Astrocyte of the spinal cord (primary cell): ENCODE measurements at places on chromosomes 3 and 15.

- DNase-seq: no peak
Observed at GRCh38 chr3:158095111-158095813, 11.0 kb downstream of the SHOX2 start.

DNA sequence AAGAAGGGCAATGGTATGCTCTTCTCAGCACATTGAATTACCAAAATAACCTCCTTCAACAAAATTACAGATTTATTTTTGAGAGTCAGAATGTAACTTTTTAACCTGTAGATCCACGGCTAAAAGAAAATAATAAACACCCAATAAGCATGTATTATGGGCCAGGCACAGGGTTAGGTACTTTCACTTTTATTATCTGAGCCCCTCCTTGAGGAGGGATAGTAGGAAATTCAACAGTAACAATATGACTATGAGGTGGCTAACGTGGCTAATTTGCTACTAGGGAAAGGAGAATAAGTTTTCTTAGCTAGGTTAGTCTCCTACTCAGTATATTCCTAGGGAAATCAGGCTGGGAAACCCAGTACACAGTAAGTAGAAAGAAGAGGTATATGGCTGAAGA, 306.9 kb downstream of the GAP43 start:
- DNase-seq: no peak

GRCh38 chr3:136838641-136839555, 20.0 kb downstream of the SLC35G2 start:
- peak; percentile 74 for DNase-seq

DNA sequence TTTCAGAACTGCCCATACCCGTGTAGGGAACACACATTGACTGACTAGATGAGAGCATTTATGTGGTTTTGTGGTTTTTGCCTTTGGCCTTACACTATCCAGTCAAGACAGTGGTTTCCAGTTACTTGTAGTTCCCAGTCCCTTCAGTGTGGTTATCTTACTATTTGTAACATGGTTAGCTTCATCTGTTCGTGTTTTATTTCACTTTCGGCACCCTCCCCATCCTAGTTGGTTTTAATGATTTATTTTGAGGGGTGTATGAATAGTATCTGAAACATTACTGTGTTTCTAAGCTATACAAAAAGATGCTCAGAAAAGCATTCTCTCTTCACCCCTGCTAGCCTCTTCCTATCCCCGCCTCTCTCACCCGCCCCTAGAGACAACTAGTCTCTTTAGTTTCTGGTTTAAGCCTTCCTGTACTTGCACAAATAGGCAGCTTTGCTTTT, 14.1 kb downstream of the LYSMD4 start:
- peak; percentile 90 for DNase-seq

DNA sequence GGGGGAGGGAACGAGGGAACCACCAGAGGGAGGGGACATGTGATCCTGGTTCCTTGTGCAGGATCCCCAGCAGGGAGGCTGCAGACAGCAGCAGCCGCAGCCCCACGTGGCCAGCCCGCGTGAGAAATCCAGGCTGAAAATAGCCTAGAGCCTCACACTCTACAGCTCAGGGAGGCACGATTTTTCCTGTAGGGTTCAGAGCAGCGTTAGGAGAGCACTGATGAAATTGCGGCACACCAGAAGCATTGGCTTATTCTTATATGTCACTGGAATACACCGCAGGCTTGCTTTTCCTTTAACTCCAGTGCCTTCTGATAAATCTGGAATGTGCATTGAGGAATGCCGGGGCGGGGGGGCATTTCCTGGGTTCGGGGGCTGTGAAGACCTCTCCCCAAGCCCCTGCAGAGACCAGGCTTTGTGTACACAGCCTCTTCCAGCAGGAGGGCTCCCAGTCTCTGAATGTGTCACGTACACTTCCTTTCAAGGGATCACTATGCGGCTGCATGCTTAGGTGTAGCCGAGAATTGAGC, 193.0 kb downstream of the ATP10A start:
- peak; percentile 89 for DNase-seq

DNA sequence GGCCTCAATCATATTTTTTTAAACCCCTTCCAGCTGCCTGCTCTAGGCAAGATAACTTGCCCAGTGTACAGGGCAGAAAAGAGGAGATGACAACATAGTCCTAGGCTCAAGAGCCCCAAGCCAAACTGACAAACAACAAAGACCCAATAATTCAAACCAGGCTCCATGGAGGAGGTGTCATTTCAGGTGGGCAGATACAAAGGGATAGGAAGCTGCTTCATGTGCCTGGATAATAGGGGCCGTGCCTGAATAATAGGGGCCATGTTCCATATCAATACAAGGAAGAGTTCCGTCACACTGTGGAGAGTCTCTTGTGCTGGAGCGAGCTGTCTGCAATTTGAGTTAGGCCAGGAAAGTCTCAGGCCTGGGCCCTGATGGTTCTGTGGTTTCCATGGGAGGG, 35.4 kb upstream of the TRIM71 start:
- DNase-seq: no peak

- DNase-seq: peak; percentile 96
Observed at GRCh38 chr15:38130740-38131498, 121.7 kb upstream of the SPRED1 start.

GRCh38 chr3:113275583-113275928, 64.2 kb downstream of the BOC start:
- no peak for DNase-seq

DNA sequence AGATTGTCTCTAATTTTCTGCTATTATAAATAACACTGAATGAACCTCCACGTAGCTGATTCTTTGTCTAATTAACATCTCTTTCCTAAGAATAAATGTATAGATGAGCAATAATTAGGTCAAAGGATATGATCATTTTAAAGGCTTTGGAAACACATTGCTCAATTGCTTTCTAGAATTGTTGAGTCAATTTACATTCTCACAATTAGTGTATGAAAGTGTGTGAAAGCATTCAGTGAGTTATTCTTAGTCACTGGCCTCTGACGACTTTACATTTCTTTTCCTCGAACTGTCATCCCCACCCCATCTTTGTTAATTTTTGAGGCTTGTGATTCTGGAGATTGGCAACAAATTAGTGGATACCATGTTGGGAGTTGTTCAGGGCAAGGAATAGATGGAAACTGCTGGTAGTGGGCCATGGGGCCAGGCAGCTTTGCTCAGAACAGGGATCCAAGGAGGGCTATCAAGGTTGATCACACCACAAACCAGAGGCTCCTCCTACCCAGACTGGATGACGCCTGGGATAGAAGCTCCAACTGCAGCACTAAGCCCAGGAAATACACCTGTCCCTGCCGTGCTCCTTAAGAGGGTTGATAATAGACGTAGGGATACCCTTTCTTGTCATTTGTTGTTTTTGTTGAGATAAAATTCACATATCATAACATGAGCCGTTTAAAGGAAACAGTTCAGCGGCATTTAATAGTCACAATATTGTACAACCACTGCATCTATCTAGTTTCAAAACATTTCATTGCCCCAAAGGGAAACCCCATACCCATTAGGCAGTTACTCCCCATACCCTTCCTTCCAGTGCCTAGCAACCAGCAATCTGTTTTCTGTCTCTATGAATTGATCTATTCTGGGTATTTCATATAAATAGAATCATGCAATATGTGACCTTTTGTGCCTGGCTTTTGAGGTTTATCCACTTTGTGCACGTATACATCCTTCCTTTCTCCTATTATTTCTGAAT, 27.9 kb downstream of the EIF1B start:
- no peak for DNase-seq

GRCh38 chr15:96732704-96733103, 402.2 kb downstream of the NR2F2 start:
- DNase-seq: no peak

DNA sequence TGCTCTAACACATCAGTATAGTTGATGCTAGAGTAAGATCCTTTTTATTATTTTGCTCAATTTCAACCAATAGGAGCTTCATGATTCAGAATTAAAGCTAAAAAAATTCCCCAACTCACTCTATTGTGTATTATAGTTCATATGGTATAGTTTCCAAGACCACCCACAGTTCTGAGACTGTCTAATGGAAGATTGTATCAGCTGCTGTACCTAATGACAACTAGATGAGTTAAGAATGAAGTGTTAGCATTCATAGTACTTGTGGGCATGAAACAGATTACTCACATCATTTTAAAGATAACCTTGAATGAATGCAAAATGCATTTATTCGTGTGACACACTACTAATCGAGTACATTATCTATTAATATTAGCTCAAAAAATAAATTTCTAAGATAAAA, 289.9 kb upstream of the ATP11B start:
- DNase-seq: no peak

DNA sequence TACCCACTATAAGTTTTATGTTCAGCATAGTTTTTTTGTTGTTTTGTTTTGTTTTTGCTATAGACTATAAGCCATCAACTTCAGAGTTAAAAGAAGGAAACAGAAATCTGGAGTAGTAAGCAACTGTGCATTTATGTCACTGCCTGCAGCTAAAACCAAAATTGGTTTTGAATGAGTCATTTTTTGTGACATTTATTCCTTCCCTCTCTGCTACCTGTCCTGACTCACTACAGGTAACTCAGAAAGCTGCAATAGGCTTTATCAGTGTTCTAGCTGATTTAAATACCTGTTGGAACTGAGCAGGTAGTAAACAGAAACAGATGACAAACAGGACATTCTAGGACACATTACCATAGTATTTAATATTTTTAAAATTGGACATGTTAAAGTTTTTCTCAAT, 393.3 kb upstream of the WNT5A start:
- no peak for DNase-seq

- DNase-seq: no peak
Observed at GRCh38 chr15:44808557-44808956, 72.2 kb downstream of the TRIM69 start.

GRCh38 chr15:39153058-39153714, 427.7 kb upstream of the THBS1 start:
- DNase-seq: no peak

GRCh38 chr3:168312984-168313383, 217.3 kb upstream of the GOLIM4 start:
- no peak for DNase-seq

DNA sequence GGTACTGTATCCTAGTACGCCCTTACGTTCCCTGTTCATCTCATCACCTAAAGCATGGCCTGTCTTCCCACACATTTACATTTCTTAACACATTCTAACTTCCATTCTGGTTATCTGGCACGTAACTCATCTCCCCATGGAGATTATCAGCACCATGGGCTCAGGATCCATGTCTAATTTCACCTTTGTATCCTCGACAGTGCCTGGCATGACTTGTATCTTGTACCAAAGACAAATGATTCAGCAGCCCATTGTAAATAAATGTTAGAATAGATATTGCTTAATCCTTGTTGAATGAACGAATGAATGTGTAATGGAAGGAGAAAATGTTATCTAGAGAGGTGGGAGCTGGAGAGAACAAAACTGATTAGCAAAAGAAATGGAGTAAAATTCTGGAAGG, 69.7 kb upstream of the TPM1 start:
- peak; percentile 41 for DNase-seq

- no peak for DNase-seq
Observed at GRCh38 chr15:67185051-67185450, 69.4 kb downstream of the AAGAB start.

GRCh38 chr3:148226246-148226645, 471.5 kb upstream of the AGTR1 start:
- DNase-seq: no peak

- no peak for DNase-seq
Observed at GRCh38 chr3:42102571-42102970, 11.4 kb downstream of the TRAK1 start.

- no peak for DNase-seq
Observed at GRCh38 chr3:52787246-52787645, 7.3 kb upstream of the ITIH3 start.
